ENCODE measurements at places on chromosomes 6 and 20.

- DNase-seq, result no peak
Observed at GRCh38 chr20:1904135-1904534, 8.9 kb downstream of the SIRPA start.

DNA sequence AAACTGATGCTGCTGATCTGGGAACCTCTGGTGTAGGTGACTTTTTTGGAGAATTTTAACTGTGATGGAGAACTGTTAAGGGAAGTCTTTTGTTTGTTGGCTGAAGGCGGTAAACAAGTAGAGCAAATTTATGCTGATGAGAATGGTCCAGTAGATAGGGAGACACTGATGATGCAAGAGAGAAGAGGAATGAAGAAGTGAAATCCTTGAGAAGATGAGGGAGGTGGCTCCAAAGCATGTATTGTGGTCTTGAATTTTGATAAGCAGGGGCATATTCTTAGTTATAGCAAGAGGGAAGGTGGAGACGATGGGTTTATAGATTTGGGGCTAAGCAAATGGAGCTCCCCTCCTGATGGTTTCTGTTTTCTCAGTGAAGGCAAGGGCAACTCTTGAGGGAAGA lies 22.0 kb downstream of the MAPK14 start:
- no peak for DNase-seq

DNA sequence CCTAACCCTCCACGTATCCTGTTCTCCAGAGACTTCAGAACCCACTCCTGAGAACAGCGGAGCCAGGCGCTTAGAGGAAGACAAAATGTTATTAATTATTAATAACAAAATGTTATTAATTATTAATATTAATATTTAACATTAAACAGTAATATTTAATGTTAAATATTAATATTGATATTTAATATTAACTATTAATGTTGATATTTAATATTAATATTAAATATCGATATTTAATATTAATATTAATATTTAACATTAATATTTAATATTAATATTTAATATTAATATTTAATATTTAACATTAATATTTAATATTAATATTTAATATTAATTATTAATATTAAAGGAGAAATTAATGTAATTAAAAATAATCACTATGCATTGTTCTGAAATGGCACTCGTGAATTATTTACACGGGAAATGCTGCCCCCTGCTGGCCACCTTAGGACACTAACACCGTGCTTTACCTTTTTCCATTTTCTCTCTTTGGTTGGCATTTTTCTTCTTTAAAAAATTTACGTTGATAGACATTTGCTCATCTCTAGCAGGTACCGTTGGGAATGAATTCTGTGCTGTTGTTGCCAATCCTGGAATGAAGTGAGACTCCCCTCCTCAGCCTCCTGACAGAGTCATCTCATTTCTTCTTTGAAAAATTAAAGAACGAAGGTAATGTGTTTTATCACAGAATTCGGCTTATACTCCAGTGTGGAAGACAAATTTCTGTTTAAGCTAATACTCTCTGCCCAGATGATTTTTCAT lies 7.5 kb upstream of the GGTLC1 start:
- peak; percentile 84 for DNase-seq

GRCh38 chr6:25788305-25788922 lies 33.9 kb downstream of the SLC17A4 start:
- no peak for DNase-seq

- DNase-seq, result no peak
Observed at GRCh38 chr6:137416376-137417109, 77.7 kb downstream of the OLIG3 start.

GRCh38 chr6:134593887-134594286 lies 276.0 kb upstream of the SGK1 start:
- no peak for DNase-seq

GRCh38 chr6:10520468-10520867 lies 683 bp upstream of the GCNT2 start:
- no peak for DNase-seq

DNA sequence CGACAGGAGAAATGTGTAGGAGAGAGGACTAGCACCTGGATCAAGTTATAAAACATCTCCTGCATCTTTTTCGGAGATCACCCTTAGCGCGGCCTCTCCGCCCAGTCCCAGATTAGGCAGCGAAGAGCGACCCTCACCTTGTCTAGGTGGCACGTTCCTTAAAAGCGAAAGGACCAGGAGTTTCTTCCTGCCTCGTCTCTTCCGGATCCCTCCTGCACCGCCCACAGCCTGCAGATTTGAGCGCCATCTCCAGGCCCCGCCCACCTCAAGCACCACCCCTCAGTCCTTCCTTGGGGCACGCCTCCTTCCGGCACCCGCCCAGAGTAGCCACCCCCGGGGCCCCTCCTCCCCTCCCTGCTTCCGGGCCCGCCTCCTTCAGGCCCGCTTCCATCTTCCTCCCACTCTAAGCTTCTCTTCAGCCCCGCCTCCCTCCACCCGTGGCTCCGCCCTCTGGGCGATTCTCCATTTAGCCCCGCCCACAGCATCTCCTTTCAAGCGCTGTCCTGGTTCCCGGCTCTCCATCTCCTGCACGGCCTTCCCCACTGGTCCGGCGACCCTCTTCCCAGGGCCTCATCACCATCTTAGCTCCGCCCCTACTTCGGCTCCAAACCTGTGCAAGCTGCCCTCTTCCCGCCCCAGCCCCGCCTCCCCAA lies 662 bp upstream of the RALY start:
- peak; percentile 98 for DNase-seq

DNA sequence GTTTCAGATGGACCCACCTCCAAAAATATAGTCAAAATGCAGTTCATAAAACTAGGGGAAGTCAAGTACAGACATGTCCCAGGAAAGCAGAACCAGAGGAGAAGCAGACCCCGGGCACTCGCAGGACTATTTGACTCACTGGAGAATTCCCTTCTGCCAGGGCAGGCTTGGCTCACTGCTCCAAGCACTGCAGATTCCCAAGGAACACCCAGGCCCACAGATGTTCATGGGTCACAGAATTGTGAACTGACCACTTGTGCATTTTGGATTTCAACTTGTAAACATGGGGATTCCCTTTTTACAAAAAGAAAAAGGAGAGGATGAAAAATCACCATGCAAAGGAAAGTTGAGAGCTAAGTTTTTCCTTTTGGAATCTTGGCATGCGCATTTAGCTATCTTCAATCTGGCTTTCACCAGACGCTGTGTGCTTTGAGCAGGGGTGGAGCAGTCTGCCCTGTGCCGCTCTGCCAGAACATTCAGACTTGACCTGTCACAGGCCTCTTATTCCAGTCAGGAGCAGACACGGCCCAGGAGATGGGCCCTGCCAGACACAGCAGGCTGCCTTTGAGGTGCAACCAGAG lies 237.5 kb upstream of the TAB2 start:
- DNase-seq, result no peak

GRCh38 chr6:130233330-130233729 lies 10.6 kb upstream of the SAMD3 start:
- DNase-seq, result no peak

GRCh38 chr6:138162111-138162954 lies 594 bp downstream of the ARFGEF3 start:
- peak; percentile 55 for DNase-seq

- DNase-seq, result no peak
Observed at GRCh38 chr20:46376196-46376785, 30.1 kb downstream of the ELMO2 start.

- DNase-seq, result no peak
Observed at GRCh38 chr6:155132617-155133016, 131.2 kb upstream of the CLDN20 start.
